ENCODE measurements at places on chromosomes 12 and 14.

GRCh38 chr12:67456431-67456901, 187.3 kb downstream of the CAND1 start:
- no peak for DNase-seq

GRCh38 chr12:110203546-110203945, 77.5 kb upstream of the ATP2A2 start:
- DNase-seq = no peak

DNA sequence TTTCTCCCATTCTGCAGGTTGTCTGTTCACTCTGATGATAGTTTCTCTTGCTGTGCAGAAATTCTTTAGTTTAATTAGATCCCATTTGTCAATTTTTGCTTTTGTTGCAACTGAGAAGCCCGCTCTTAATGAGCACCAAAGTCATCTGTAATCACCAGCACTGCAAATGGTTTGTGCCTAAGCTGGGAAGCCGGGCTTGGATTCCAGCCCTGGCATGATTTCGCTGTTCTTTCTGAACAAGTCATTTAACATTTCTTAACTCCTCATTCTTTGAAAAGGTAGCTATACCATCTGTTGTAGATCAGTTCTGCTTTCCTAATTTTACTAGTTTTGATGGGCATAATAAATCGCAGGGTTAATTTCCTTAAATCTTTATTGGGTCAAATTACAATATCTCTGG, 32.1 kb downstream of the PIWIL1 start:
- no peak for DNase-seq

- no peak for DNase-seq
Measured at GRCh38 chr12:85866986-85867776, 6.9 kb upstream of the NTS start.

- no peak for DNase-seq
Measured at GRCh38 chr12:52184813-52185212, 7.0 kb downstream of the KRT80 start.

GRCh38 chr12:86712425-86712843, 456.2 kb upstream of the MGAT4C start:
- DNase-seq = no peak

DNA sequence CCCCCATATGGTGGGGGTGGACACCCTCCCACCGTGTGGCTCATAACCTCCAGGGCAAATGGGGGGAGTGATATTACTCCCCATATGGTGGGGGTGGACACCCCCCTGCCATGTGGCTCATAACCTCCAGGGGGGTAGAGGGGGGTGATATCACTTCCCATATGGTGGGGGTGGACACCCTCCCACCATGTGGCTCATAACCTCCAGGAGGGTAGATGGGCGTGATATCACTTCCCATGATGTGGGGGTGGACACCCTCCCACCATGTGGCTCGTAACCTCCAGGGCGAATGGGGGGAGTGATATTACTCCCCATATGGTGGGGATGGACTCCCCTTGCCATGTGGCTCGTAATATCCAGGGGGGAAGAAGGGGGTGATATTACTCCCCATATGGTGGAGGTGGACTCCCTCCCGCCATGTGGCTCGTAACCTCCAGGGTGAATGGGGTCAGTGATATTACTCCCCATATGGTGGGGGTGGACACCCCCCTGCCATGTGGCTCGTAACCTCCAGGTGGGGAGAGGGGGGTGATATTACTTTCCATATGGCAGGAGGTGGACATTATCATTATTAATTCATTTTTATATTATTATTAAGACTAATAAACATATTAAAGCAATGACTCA, 51.2 kb upstream of the OXA1L start:
- DNase-seq = no peak

DNA sequence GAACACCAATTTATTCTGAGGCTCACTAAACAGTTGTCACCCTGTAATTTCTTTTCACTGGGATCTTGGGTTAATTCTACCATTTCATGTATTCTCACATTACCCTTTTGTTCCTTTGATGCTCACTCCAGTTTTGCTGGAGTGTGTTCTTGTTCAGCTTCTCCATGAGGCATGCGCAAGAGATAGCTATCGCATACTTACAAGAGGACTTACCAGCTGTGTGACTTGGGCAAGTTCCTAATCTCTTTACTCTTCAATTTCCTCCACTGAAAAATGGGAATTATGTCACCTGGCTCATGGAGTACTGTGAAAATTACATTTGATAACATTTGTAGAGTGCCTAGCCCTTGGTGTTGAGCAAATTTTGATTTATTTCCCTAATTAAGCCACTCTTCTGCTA, 56.5 kb upstream of the JDP2 start:
- DNase-seq = no peak

GRCh38 chr12:42810006-42810405, 220.5 kb upstream of the PRICKLE1 start:
- DNase-seq = no peak

DNA sequence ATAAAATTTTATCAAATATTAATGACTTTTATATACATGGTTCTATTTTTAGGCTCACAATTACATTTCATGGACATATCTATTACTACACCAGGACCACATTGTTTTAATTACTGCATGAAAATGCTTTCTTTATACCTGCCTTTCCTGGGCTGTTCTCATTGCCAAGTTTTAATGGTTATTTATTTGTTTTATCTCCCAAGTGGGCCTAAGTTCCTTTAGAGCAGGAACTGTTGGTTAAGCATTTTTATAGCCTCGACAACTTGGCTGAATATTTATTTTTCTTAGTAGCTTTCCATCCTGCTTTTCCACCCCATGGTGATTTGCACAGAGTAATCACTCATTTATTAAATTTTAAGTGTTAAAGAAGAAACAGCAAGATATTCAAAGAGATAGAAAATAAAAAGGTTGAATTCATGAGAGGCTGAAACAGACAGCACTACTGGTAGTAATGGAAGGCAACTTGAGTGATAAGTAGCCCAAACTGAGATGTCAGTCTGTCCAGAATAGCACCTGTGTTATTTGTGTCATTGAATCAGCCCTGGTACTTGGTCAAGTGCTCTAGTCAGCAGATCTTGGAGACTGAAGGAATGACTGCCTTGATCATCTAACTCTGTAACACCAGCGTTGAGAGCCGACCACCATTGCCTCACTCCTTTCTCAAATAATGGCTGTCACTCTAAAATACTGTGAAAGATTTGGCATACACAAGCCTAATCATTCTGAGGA, 119.1 kb upstream of the EGLN3 start:
- DNase-seq = no peak

- DNase-seq = no peak
Measured at GRCh38 chr14:31835049-31835448, 242.1 kb upstream of the ARHGAP5 start.

- DNase-seq = no peak
Measured at GRCh38 chr12:94507455-94507854, 47.8 kb upstream of the CEP83 start.

DNA sequence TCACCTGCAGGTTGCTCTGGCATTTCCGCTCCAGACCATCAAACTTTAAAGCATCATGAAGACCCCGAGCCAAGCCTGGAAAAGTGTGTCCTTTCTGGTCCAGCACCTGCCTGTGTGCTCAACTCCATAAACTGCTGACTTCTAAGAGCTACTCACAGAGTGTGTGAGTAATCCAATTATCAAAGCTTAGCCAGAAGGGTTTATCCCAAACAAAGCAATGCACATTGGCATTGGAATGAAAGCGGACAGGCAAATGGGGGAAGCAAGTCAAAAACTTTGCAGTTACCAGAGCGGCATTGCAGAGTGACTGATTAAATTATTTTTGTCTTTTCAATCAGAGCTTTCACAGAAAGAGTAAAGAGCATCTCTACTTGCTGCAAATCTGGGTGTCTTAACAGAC, 1262.4 kb upstream of the SEL1L start:
- no peak for DNase-seq

- DNase-seq = no peak
Measured at GRCh38 chr12:126608607-126609175, 1543.5 kb downstream of the AACS start.

- no peak for DNase-seq
Measured at GRCh38 chr14:87430810-87431209, 562.2 kb downstream of the GALC start.

DNA sequence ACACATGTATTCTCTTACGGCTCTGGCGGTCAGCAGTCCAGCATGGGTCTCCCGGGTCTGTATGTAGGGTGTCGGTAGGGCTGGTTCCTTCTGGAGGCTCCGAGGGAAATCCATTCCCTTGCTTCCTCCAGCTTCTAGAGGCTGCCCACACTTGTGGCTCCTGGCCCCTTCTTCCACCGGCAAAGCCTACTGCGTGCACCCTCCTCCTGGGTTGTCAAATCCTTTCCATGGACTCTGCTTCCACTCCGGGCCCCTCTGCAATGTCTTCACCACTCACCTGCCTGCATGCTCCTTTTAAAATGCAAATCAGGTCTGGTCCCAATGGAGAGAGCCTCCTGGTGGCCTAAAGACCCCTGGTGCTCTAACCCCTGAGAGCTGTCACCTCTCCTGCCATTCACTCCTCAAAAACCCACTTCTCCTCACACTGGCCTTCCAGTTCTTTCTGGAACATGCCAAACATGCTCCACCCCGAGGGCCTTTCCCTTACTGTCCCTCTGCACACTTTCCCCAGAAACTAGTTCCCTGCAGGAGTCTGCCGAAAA, 108.5 kb downstream of the DICER1 start:
- no peak for DNase-seq

- no peak for DNase-seq
Measured at GRCh38 chr12:66999141-66999540, 270.0 kb upstream of the CAND1 start.

GRCh38 chr12:113940357-113941207, 25.5 kb downstream of the RBM19 start:
- no peak for DNase-seq

- DNase-seq = no peak
Measured at GRCh38 chr12:68349220-68349621, 17.1 kb upstream of the MDM1 start.

- no peak for DNase-seq
Measured at GRCh38 chr12:119925269-119925668, 48.1 kb upstream of the CIT start.

DNA sequence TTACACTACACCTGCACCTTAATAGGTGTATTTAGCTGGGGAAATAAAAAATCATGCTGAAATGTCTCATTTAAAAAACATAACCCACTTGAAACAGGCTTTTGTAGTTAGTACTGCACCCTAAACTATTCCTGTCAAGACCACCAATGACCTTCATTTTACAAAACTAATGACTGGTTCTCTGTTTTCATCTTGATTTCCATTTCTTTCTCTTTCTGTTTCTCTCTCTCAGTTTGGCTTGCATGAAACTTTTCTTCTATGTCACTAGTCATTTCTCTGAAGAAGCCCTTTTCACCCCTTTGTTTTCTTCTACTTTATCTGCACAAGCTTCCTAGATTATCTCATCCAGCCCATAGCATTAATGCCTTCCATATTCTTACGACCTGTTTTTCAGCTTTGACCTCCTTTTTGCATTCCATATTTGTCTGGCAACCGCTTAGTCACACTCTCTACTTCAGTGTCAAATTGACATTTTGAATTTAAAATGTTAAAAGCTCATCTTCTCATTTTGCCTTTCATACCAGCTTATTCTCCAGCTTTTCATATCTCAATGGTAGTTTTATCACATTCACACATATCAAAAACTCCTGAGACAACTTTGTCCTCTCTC, 32.7 kb upstream of the KLRF1 start:
- no peak for DNase-seq

DNA sequence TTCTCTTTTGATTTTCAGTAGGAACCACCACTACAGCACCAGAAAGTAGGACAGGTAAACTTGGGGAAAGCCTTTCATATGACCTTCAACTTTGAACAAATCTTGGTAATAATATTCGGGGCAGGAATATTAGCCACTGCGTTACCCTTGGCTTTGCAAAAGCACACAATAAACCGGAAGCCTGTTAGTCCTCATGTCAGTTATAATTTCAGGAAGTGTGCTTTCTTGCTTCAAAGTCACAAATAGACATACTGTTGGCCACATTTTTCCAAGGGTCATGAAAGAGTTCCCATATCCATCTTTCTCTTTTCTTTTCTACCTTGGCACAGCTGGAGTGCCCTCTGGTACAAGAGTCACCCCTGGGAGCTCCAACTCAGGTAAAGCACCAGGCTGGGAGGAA, 167.2 kb upstream of the CNTN1 start:
- DNase-seq = no peak

DNA sequence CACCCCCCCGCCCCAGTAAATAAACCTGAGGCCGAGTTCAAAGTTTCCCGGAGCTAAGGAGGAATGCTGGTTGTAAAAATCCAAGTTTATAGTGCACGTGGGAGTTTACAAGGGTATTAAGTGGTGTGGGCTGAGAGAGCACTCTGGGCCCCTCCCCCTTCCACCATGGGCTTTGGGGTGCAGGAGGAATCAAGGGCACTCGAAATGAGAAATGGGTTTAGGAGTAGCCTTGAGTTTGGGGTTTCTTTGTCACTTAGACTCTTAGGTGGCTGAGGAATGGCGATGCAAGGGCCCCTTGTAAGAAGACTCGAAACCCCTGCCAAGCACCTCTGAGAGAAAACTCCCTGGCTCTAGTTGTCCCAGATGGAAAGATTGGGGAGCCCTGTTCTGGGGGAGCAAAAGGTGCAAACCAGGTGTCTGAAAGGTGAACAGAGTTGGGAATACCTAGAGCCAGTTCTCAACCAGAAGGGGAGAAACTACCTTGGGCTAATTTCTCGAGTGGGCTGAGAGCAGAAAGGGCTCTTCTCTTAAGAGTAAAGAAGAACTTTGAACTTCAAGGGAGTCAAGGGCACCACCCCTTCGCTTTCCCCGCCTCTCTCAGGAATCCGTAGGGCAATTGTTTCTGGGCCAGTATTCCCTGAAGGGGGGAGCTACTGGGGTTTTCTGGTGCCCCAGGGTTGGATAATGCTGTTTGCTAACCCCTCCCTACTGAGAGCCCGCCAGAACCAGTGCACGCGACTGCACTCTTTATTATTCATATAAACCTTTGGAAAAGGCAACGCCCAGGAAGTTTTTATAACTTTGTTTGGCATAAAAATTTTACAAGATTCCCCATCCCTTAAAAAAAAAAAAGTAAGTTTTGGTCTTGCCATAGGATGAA, 4.0 kb upstream of the HOTAIR start:
- no peak for DNase-seq

DNA sequence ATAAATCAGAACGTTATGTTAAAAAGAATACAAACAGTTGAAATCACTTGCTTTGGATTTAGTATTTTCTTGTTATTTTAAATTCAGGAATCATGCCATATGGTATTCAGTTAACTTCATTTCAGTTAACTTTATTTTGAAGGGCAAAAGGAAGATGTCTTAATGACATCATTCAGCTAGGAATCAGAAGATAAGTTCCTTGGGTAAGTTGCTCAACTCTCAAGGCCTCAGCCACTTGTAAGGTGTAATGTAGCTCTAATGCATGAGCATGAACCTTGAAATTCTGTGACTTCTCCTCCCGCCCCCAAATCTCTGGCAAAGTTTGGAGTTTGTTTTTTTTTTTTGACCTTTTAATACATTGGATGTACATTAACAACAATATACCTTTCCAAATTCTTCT, 42.6 kb downstream of the FRS2 start:
- no peak for DNase-seq

GRCh38 chr14:97453991-97454390, 656.8 kb downstream of the VRK1 start:
- no peak for DNase-seq

Measured in stimulated activated CD4-positive, alpha-beta T cell treated with anti-CD3 and anti-CD28 coated beads, Interleukin-1b, Interleukin-23, amount 100 ng/mL, for 4 hours (primary cell).